ENCODE measurements at places on chromosomes 2 and 18.

DNA sequence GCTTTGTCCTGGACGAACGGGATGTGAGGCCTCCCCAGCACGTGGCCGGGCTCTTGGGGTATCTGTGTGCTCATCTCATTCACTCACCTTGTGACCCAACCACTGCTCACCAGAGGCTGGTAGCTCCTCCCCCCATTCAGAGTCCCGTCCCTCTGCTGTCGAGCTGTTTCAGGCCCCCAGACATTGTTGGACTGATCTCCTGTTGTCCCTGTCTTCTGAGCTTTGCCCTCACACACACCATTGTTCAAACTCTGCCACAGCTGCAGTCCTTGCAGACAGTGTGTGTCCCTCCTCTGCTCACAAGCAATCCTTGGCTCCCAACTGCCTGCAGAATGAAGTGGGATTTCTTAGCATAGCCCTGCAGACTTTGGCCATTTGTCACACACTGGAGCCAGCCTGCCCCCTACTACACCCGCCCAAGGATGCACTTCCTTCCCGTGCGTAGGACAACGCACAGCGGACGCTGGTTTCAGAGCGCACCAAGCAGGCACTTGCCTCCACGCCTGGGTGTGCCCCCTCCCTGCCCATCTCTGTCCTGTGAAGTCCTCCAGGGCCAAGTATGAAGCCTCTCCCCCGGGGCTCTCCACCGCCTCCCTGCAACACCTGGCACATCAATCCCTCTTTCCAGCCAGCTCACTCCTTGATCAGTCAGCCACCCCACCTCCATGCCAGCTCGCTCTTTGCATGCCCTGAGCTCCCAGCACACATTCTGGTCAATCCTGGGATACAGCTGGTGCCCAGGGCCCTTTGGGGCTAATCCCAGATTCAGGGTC is 16.5 kb upstream of the PRLH start:
- no peak for DNase-seq

DNA sequence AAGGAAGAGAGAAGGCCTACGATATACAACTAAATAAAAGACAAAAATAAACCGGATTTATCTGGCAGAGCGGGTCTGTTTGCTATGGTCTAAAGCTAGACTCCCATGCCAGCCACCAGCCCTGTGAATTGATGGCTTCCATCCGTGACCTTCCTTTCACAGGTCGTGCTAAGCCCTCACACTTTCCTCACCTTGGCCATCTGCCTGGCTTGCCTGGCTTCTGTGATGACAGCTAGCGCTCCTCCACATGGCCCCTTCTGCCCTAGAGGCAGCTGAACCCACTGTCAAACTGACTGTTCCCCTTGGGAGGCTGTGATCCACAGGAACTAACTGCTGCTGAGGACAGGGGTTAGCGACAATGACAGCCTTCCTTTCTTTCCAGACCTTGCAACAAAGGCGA is 32.5 kb downstream of the GAREM1 start:
- DNase-seq = no peak

DNA sequence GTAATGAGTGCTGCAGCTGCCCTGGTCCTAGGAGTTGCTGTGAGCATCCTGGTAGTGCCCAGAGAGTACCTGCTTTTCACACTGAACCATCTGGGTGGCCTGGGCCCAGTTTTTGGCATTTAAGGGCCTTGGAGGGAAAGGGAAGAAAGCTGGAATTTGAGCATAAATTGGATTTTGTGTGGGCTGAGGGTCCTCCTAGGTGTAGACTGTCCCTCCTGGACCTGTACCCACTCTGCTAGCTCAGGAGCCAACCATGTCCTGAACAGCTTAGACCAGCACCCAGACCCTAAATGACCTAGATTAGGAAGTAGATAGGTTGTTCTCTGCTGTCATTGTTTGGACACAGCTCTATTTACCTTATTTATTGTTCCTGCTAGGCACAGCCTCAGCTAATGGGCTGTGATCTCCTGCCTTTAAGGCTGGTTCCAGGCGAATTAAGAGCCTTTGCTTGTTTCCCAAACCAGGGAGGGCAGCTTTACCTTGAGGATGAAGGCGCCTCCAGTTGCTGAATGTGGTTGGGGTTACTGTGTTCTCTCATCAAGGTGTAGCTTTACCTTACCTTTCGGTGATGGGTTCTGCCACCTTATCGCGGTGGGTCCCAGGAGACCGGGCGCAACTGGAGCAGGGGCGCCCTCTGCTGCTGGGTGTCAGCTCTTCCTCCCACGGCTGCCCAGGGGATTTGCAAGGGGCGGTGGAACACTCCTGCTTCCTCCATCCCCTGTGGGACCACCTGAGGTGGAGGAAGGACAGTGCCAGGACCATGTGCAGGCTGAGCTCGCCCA is 34.4 kb downstream of the ITGA6 start:
- peak; percentile 50 for DNase-seq

DNA sequence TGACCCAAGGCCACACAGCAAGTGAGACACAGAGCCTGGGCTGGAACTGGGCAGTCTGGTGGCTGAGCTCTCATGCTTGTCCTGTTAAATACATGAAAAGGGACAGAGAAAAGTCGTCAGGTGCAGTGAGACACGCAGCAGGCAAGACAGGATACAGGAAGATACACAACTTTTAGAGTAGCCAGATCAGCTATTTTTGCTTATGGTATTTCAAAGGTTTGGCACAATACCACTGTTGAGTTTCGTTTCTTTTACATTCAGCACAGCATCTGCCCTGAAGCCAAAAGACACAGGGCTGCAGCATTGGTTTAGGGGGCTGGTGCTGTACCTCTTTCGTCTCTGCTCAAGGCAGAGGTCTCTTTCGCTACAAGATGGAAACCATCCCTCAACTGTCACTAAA is 14.0 kb downstream of the FHL2 start:
- no peak for DNase-seq

GRCh38 chr2:191983186-191983585 is 136.3 kb upstream of the CAVIN2 start:
- no peak for DNase-seq

- no peak for DNase-seq
Observed at GRCh38 chr2:58261209-58261608, 20.1 kb upstream of the FANCL start.

DNA sequence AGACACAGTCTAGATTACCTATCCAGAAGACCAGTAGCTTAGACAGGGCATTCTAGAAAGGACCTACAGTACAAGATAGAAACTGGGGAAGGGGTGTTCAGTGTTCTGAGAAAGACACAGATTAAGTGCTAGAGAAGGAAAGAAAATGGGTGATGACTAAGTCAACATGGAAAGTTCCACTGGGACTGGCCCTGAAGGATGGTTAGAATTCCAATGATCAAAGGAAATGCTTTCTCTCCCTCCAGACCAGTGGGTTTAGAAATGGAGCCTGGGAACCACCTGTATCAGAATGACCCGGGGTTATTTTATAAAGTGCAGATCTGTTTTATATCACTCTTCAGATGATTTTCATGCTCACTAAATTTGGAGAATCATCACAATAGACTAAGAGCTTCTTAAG is 5.8 kb upstream of the COLEC12 start:
- DNase-seq = no peak

DNA sequence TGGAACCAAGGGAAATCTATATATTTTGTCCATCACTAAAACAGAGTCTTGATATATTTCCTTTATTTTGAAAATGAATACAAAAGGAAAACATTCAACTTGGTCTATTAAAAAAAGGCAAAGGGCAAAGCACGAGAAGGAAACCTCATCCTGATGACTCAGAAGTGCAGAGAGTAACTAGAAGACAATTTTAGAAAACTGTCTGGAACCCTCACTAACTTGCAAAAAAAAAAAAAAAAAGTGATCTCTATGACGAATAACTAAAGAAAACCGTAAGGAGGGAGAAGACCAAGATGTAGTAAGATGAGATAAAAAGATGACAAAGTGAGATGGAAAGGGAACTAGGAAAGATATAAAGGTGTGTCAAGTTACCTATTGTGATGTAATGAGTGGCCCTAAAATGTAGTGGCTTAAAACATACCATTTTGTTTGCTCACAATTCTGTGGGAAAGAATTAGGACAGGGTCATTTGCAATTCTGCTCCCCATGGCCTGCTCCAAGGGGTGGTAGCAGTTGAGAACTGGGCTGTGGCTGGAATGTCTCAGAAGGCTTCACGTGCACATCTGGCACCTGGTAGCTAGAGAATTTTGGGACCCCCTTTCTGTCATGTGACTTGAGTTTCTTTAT is 303.0 kb downstream of the DYSF start:
- no peak for DNase-seq

DNA sequence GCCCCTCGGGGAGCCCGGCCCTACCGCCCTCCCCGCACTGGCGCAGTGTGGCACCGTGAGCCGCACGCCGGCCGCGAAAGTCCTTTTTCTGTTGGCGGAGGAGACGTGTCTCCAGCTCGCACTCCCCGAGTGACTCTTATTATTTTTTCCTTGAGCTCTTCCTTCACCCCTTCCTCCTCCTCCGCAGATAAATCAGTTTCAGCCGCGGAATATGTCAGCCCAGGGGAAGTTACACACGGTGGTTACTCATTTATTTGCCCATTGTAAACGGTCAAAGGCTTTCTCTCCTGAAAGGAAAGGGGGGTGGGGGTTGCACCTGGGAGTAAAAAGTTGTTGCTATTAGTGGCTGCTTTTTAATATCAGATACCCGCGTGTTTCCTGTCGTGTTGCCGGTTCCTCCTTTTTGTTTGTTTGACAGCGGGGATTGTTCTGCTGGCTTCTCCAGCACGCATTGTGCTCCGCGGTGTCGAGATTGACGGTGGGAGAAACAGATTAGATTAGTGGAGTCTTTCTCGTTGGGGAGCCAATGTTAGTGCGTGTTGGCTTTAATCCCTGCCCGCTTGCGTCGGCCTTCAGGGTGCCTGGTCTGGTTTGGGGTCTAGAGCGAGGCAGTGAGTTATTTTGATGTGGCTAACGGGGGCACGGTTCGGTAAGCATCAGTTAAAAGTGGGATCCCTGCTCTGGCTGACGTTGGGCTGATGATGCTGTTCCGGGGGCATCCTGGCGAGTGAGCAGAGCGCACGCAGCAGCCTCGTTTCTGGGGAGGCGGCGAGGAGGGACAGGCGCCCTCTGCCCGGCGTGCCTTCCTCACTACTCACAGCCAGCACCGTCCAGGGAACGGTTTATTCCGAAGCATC is 1.6 kb downstream of the CRIM1 start:
- no peak for DNase-seq

DNA sequence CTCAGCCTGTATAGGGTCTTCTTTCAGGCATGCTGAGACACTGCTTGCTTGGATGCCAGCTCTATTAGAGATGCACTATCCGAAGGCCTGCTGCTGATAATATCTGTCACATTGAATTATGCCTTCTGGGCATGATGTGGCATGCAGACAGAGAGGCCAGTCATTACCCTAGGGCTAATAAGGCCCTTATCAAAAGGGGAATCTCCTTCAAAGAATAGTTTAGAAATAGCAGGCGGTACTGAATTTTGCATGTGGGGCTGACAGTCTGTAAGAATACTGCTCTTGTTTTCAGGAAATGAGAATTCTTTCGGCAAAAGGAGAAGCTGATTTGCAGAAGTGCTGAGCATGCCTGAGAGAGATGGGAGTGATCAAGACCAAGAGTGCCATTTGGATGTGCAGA is 13.1 kb upstream of the LHCGR start:
- DNase-seq = no peak

- no peak for DNase-seq
Observed at GRCh38 chr18:55821219-55821618, 233.2 kb upstream of the TCF4 start.

- no peak for DNase-seq
Observed at GRCh38 chr18:76565238-76566173, 70.5 kb upstream of the ZNF516 start.

DNA sequence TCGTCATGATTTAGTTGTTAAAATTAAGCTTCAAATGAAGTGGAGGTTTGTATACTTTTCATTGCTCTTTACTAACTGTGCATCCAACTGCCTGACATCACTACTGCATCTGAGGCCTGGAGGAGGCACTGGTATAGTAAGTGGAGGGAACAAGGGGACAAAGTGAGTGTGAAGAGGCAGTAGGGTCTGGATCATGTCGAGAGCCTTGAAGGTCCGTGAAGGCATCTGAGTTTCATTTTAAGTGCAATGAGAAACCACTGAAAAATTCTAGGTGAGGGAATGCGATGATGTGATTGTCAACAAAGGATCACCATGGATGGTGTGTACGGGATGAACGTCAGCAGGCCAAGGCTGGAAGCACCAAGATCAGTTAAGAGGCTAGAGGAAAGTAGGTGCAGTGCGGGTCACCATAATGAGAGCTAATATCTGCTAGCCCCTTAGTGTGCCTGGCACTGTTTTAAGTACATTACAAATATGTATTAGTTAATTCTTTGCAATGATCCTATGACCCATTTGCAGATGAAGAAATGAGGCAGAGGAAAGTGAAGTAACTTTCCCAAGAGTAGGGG is 96.1 kb downstream of the CABYR start:
- DNase-seq = no peak

- DNase-seq = no peak
Observed at GRCh38 chr2:54657664-54658083, 65.8 kb upstream of the EML6 start.

DNA sequence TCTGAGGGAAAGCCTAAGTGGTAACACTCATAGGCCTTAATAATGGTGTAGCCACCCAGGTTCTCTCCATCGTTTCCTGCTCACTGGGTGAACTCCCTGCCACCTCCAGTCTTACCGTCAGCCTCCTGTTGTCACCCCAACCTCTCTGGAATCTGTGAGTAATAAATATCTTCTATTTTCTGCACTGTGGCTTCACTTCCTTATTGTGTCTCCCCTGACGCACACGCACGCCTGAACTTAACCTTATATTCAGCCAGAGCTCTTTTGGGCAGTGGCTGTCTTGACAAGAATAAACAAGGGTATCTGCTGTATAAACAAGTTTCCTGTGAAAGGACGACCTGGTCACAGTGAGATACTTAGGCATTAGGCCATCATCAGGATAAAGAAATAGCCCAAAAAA is 467.2 kb downstream of the SPAG16 start:
- DNase-seq = no peak

DNA sequence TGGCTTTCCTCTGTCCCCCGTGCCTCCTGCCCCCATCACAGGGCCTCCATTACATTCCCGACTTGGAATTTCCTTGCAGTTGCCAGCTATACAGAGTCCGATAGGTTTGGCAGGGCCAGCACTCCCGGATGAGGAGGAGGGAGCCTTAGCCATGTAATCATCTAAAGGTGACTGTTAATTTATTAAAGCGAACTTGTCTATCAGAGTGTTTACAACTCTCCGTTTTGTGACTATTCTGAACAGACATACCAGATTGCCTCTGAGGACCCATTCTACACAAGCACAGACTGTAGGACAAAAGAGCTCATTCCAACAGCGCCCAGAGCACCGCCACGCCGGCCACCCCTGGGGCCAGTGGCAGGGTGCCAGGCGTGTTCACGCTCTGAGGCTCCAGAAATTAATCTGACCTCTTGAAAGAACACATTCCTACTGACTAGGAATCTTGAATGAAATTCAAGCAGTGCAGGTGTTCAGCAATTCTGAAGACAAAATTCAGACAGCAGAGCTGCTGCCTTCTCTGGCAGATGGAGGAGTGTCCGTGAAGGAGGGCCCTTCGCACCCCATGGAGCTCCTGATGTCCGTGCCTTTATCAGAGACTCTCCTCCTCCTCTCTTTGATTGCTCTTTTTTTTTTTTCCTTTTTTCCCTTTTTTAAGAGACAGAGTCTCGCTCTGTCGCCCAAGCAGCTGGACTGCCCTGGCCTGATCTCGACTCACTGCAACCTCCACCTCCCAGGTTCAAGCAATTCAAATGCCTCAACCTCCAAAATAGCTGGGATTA is 58.1 kb upstream of the RALBP1 start:
- no peak for DNase-seq
